Naive thymus-derived CD8-positive, alpha-beta T cell (primary cell): ENCODE measurements at places on chromosomes 6 and 20.

GRCh38 chr6:58073263-58073662, 755.8 kb downstream of the PRIM2 start:
- no peak for DNase-seq

DNA sequence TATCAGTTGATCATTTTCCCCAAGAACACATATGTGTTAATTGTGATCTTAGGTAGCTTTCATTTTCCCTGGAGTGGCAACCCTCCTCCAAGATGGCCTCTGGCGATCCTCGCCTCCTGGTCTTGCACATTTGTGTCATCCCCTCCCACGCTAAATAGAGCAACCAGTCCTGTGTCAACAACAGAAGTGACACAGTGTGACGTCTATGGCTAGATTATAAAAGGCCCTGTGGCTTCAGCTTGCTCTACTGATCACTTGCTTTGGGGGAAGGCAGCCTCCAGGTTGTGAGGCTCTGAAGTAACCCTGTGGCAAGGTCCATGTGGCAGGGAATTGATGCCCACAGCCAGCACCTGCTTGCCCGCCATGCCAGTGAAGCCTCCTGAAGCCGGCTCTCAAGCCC, 30.6 kb upstream of the PPP1R14C start:
- DNase-seq: no peak

DNA sequence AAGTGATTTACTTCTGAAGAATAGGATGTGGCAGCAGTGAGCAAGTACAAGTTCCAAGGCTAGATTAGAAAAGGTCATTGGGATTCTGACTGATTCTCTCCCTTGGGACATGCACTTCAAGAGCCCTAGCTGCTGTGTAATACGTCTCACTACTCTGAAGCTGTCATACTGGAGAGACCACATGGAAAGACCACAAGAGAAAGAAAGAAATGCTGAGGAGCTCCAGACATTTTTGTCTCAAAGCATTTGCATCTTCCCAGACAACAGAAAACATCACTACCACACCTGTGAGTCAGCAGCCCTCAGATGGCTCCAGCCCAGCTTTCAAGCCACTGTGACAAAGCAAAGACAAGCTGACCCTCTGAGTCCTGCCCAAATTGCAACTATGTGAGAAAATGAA, 20.7 kb downstream of the TENT5A start:
- no peak for DNase-seq

- DNase-seq: no peak
These were observed 123.0 kb downstream of the TCP11 start for GRCh38 chr6:35018182-35018519.

DNA sequence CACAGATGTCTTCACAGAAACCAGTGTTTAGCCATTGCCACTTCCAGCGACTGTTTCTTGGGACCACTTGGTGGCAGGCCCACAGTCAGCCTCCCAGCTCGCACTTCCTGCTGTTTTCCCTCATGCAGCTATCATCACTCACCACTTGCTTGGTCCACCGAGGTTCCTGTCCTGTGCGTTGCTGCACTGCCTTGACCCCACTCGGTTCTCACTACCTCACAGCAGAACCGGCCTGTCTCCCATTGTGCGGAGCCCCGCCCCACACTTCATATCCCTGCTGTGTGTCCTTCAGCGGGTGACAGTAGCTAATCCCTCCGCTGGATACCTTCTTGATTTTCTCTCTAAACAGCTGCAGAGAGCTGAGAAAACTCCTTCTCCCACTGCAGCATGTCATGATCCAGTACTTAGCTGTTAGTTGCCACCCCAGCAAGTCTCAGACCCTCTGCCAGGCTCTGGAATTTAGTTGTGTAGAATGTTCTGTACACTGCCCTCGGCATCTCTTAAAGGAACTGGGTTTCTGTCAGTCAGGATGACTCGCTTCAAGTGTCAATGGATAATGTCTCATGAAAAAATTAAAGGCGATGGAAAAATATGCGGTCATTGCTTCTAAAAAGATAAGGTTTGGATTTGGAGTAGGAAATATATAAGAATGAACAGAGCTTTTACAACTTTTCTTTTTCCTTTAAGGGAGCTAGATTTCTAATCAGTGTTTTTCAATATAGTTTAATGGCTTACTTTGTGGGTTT, 208.0 kb downstream of the FARS2 start:
- DNase-seq: no peak

GRCh38 chr6:32047084-32047478, 8.9 kb downstream of the CYP21A2 start:
- no peak for DNase-seq

GRCh38 chr20:58627212-58628072, 23.6 kb upstream of the STX16 start:
- DNase-seq: no peak

DNA sequence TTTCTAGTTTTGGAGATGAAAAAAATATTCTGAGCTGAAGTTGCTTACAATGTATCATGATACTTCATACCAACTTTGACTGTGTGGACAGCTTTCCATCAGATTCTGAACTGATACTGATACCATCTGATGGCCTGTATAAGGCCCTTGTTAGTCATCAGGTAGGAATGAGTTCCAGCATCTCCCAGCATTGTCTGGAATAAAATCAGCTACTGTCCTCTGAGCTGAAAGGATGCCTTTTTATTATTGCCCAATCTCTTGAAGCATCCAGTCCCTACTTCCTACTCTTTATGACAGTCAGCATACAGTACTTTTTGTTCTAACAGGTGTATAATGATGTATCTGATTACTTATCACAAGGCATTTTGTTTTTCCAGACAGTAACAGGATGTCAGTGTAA, 70.6 kb upstream of the EYA4 start:
- no peak for DNase-seq

- peak; percentile 28 for DNase-seq
These were observed 25.4 kb downstream of the CDYL start for GRCh38 chr6:4801491-4802110.

DNA sequence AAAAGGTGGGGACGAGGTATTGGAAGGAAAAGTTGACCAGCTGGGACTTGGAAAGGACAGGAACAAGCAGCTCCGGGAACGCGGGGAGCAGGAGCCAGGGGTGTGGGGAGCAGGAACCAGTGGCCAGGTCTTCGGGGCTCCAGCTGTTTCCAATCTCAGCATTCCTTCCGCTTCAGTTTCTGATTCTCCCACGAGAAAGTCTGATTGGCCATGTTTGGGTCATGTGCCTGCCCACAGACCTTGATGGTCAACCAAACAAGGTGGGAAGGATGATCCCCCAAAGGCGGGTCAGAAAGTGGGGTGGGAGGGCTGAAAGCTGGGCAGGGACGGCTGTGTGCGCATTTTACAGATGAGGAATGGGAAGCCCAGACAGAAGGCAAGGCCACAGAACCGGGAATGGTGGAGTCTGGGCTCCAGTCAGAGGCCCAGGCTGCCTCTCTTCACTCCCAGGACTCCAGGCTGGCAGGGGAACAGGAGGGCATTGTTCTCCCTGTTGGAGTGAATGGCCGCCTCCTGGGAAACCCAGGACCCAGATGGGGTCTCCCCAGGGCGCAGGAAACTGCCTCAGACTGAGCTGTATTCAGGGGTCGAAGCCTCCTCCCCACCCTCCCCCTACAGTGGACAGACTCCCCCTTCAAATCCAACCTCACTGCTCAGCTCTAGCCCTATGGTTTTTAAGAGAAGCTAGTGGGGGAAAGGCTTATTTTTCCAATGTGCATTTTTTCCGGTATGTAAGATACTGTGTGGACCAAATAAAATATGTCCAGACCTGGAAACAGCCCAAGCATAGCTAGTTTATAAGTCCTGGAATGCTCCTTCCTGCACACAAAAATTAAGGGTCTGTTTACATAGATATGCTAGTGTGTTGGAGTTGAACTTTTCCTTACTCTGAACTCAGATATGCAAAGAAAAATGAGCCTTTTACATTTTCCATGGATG, 12.2 kb upstream of the PTGIS start:
- DNase-seq: no peak

- DNase-seq: no peak
These were observed 15.0 kb upstream of the CSE1L start for GRCh38 chr20:49030954-49031619.

- no peak for DNase-seq
These were observed 112.2 kb upstream of the ADTRP start for GRCh38 chr6:11890849-11891248.

- DNase-seq: no peak
These were observed 7.6 kb downstream of the ILRUN start for GRCh38 chr6:34688956-34689355.

- no peak for DNase-seq
These were observed 18.7 kb upstream of the SFT2D1 start for GRCh38 chr6:166361077-166361429.

DNA sequence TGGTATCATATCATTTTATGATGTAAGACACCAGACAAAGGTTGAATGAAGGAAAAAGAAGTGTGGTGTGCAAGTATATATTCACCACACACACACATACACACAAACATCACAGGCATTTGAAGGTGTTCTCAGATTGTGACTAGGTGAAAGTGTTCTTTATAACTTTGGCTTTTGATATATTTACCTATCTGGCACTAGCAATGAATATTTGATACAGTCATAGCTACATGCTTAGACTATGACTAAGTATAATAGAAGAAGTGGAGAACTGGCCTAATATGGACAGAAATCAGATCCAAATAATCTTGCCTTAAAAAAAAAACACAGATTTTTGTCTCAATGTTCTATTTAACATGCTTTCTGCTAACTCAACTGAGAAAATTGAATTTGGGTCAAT, 809.9 kb downstream of the KIF16B start:
- DNase-seq: no peak

DNA sequence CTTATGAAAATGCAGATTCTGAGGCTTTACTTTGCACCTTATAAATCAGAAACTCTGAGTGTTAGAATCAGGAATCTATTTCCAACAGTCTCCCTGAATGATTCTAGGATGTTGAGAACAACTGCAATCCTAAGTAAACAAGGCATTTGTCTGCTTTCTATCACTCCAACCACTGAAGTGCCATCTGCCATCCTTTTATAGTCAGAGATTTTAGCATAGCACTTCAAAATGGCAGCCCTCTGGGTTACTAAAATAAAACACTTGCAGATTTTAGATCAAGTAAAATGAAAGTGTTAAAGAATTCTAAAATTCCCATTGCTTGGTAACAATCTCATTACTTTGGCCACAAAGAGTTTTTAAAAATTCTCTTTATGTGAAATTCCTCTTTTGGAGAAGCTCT, 258.9 kb downstream of the CD109 start:
- no peak for DNase-seq
